ENCODE measurements at places on chromosomes 5 and 9. TPM values are rescaled to one million over a fixed set of nuclear protein-coding genes. Genes with fewer than 3 reads are reported as not detected.

DNA sequence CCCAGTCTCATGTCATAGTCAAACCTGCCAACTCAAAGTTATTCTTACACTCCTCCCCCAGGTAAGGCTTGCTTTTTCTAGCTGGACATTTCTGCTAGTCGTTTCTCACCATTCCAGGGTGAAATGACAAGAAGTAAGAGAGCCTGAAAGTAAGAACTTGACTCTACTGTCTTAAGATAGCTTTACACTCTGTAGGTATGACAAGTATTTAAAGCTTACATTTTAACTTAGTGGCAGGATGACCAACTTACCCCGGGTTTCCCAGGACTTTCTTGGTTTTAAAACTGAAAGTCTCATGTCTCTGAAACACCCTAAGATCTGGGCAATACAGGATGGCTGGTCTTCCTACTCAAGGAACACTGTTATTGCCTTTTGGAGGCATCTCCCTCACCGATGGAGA, 67.5 kb upstream of the PIK3R1 start:
- no peak for DNase-seq

GRCh38 chr5:34697308-34698108, 41.4 kb downstream of the RAI14 start:
- no peak for DNase-seq

Gene GRM6
- 0.96 TPM for total RNA-seq

Gene WDR38
- not detected for total RNA-seq

Gene PRSS3
- total RNA-seq = 11.3 TPM

Gene RNF208
- total RNA-seq = not detected

DNA sequence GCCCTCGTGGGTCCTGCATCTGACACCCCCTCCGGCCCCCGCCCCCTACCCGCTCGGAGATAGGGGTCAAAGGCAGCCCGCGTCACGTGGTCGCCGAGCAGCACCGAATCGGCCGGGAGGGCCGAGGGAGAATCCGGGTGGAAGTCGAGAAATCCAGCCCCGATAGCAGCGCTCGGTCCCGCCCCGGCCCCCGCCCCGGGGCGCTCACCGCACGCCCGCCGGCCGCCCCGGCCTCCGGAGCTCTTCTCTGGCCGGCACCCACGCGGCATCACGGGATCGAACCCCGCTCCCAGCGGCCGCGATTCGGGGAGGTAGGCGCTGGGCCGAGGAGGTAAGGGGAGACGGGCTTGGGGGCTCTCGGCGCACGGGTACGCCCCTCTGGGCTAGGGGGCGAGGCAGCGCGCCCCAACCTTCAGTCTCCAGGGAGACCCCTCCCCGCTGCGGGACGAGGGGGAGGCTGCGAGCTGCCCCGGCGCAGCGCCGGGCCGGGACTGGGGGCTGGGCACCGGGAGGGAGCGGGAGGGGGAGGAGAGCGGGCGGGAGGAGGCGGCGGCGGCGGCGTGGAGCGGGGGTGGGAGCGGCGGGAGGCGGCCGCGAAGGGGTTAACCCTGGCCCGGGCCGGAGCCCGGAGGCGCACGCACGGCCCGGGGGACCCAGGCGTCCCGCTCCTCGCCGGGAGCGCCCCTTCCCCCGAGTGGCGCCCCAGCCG, 22.1 kb upstream of the NDST1 start:
- peak; percentile 55 for DNase-seq

- DNase-seq = peak; percentile 98
Observed at GRCh38 chr9:134449180-134449916, 123.1 kb downstream of the RXRA start.

DNA sequence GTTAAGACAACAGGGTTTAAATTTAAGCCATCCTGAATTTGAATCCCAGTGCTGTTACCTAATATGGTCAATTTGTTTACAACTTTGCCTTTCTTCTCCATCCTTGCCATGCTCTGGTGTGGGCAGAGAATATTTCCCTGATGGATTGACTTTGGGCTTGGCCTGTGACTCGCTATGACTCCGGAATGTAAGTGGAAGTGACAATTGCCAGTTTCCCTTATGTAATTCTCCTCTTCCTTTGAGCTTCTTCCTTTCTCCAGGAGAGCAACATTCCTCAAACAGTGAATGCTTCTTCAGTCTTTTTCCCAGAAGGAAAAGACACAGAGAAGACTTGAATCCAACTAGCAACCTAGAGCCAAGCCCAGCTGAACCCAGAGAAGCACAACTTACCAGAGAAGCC, 159.1 kb downstream of the LURAP1L start:
- peak; percentile 14 for DNase-seq

Gene RPL35
- 1,684 TPM for total RNA-seq

- no peak for DNase-seq
Observed at GRCh38 chr9:124858330-124859046, 3.3 kb downstream of the RPL35 start.

- DNase-seq = no peak
Observed at GRCh38 chr9:6051511-6051950, 36.1 kb upstream of the RANBP6 start.

DNA sequence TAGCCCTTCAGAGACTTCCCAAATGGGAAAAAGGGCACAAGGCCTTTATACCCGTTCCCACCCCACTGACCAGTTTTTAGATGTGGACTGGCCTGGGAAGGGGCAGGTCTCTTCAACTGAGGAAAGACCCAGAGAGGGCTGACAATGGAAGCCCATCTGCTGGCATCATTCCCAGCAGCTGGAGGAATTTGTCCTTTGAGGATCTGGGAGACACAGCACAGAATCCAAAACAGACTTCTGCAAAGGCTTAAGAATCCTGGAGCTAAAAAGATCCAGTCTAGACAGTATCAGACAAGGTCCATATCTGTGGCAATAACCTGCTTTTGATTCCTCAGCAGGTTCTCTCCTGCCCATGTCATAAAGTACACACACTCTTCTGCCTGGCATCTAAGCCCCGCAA, 329.2 kb downstream of the TMEM167A start:
- no peak for DNase-seq

Gene RNF183
- total RNA-seq = 3.4 TPM

DNA sequence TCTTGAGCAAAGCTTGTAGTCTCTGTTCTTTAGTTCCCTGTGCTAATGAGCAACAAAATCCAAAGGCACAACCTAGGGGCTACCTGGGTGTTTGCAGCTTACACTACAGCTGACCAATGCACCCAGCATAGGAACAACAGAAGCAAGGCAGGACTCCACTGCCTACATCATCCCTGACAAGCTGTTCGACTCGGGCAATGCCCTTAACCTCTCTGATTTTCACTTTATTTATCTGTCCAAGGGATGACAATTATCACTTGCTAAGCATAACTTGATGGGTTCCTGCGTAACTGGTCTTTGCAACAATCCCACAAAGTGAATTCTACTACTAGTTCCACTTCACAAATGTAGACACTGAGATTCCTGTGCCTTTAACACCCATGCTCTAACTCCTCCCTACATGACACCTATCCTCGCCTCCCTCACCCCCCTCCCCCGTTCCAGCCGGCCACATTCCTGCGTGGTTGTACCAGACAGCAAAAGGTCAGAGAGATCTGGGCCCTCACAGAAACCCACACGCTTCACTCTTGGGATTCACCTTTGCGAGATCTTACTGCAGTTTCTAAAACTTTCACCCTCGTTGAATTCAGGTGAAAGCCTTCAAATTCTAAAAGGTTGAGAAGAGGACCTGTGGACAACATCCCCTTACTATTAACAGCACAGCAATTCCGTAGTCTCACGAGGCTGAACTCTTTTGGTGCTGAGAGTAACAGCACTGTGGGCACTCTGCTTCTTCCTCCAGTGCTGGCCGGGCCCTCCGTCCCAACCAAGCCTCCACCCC, 995 bp downstream of the IPPK start:
- DNase-seq = peak; percentile 26

DNA sequence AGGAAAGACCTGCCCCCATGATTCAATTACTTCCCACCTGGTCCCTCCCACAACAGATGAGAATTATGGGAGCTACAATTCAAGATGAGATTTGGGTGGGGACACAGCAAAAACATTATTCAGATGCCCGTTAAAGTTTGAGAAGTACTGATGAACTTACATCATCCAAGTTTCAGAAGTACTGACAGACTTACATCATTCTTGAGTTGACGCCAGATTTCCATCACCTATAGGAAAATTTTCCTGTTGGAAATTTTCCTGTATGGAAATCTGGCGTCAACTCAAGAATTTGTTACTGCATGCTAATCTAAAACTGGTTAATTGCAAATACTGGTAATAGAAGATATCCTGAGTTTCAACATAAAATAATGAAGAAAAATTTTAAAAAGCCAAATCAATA, 975.9 kb downstream of the MAT2B start:
- DNase-seq = no peak

Gene CTNND2
- total RNA-seq = 8.7 TPM

- DNase-seq = no peak
Observed at GRCh38 chr9:6877671-6878161, 119.9 kb downstream of the KDM4C start.

DNA sequence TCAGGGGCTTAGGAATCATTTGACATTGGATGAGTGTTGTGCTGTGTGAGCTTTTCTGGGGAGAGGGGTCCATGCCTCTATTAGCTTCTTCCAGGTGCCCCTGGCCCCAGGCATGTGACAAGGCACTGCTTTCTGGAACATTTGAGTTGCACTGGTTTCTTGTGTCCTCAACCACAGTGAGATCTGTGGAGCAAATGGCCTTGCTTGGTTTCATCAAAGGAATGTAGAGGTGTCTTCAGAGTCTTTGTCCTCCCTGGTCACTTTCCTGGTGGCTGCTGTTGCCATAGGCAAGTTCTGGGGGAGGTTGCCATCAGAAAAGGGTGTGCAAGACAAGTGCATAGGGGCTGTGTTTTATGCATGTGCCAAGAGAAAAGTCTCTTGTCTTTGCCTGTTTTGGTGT, 157.5 kb downstream of the MACROH2A1 start:
- no peak for DNase-seq

DNA sequence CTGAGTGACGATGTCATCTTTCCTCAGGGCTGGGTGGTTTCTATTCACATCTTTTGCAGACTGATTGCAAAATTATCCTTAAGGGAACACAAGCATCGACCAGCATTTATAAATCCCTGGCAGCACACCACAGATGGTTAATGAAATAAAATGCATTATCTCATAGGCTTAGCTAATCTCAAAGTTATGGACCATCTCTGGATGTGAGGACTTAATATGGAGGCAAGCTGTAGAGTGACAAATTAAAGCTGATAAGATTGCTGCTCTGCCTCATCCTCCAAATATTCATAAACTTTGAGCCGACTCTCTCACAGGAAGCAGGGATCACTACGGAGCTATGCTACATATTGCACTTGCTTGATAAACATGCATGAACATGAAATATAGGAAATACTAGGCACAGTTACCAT, 663.2 kb upstream of the RGMB start:
- peak; percentile 38 for DNase-seq

Gene CTSV
- 6.7 TPM for total RNA-seq

- DNase-seq = no peak
Observed at GRCh38 chr9:106035806-106036205, 341.5 kb downstream of the TMEM38B start.

Gene LEAP2
- total RNA-seq = 5.3 TPM
